ENCODE measurements at places on chromosomes 7 and 10. TPM values are rescaled to one million over a fixed set of nuclear protein-coding genes. Genes with fewer than 3 reads are reported as not detected.

DNA sequence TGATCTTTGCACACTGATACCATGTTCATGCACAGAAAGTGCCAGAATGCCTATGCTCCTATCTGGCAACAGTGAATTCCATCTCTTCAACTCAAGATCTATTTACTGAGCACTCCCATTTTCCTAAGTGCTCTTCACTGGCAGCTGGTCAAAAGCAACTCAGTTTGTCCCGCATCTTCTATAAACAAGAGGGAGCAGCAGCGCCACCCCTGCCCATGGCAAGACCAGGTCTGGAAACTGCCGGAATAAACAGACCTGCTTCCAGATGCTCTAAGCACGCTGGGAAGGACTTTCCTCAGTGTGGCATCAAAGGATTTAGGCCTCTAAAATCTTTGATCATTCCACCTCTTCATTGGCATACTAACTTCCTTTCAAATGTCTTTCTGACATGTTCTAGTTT, 104.4 kb upstream of the MACROH2A2 start:
- no peak for DNase-seq

DNA sequence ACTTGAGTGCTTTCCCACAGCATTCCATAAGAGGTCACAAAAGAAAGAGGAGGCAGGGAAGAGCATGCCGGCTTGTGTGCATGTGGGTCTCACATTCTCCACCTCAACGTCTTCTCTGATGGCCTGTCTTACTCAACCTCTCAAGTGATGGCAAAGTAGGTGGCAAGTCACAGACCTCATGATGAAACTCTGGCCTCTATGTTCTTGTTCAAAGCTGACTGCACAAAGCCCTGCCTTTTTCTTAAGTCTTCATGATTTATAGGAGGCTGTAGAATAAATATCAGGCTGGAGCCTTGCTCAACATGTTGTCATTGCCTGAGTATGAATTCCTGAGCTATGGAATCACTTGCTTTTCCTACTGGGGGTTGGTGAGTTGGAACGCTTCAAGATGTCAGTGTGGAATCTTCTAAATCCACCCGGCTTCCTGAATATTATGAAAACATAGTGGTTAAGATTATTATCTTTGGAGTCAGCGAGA, 213.6 kb upstream of the INHBA start:
- DNase-seq: peak; percentile 77

DNA sequence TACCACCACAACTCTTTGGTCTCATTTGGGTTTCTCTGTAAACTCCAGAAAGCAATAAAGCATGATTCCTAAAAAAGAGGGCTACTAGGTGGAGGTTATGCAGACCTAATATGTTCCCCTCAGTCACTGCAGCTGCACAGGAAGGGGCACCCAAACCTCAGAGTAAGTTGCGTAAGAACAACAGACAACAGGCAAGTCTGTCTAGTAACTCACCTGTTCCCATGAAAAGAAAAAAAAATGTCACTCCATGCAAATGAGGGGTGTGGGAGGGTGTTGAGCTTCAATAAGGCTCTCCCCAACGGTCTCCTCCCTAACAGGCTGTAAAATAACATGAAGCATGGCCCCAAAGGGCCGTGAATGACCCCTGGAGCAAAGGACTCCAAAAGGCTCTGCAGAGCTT, 461.4 kb downstream of the KCNMA1 start:
- DNase-seq: no peak

DNA sequence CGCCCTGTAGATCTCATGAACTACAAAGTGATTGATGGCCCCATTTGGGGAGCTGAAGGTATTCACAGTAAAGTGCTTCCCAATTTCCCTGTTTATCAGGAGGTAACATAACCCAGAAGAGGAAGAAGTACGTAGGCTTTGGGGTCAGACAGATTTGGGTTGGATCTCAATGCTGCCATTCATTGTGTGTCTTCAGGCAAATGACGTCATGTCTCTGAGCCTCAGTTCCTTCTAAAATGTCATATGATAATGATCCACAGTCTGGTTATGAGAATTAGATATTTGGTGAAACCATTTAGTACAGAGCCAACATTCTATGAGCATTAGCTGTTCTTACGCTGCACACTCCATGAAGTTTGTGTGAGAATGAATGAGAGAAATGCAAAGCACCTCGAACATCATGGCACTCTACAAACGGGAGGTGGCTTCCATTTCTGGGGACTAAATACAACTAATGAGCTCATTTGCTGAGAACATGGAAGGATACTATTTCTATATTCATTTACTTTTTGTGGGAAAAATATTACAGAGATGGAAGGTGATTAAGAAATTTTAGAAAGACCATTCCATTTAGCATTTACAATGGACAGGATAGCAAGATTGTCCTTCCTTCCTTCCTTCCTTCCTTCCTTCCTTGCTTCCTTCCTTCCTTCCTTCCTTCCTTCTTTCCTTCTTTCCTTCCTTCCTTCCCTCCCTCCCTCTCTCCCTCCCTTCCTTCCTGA, 13.8 kb upstream of the JCAD start:
- no peak for DNase-seq

DNA sequence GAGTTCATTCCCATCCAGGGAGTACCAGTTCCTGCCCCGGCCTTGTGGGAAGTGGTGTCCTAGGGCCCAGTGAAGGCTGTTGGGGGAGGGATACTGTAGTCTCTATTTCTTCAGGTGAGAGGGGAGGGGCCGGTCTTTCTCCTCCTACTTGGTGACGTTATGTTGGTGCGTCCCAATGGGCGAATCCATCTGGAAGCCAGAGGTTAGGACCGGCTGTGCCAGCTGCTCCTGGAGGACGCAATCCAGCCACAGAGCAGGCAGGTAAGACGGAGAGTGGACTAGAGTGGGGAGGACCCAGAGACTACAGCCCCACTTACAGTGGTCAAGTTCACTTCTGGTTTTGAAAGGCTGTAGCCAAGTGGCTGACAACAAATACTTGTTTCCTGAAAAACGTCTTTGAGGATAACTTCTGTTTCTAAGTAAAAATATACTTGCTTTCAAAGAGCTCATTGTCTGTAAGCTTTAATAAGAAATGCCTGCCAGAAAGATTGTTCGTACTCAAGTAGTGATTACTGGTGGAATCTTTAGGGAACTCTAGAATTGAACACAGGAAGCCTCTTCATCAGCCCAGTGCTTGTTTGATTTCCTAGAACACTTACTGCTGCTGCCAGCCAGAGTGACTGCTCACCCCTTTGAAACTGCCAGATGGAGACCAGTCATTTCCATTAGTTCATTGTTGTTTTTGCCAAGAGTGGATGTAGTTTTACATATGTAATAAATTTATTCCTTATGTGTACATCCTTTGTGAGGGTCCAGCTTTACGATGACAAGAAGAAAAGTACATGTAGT, 25.4 kb downstream of the RBM33 start:
- DNase-seq: peak; percentile 23

DNA sequence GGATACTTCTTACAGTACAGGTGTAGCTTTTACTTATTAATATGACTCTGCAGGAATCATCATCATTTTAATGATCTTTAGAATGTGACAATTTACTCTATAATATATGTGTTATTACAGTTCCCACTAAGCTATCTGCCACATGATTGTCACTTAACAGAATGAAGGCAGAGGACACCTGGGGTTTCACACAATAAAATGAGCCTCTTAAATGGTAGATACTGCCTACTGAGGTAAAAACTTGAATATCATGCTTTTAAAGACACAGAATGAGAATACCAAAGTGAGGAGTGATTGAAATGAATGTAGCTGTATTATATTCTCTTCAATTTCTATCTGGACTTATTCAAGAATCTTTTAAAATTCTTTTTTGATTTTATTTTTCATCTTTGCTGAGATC, 1255.3 kb upstream of the LRRN3 start:
- DNase-seq: no peak

DNA sequence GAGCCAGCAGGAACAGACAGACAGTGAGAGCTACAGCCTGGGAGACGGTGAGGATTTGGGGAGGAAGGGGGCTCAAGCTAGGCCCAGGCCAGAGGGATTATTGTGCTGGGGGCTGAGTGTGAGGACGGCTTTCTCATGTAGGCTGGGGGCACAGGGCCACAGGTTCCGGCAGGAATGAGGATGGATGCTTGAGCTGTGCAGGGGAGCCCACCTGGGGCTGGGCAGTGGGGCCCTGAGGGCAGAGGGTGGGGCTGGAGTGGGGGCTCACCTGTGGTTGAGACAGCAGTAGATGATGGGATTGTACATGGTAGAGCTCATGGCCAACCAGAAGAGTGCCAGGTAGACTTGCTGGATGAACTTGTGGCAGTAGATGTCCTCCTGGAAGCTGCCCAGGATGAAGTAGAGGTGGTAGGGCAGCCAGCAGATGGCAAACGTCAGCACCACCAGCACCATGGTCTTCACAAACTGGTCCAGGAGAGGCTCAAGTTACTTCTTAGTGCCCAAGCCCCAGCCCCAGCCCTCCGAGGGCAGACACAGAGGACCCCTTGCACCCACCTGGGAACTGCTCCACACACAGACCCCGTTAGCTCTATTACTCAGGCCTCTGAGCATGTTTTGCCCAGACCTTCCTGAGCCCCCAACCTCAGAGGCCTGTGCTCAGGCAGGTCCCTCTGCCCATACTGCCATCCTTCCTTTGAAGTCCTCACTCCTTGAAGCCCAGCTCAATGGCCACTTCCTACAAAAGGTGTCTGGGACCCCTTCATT, 9.7 kb downstream of the TACR2 start:
- DNase-seq: no peak

GRCh38 chr10:26699631-26700030, 2.1 kb downstream of the PDSS1 start:
- DNase-seq: no peak

DNA sequence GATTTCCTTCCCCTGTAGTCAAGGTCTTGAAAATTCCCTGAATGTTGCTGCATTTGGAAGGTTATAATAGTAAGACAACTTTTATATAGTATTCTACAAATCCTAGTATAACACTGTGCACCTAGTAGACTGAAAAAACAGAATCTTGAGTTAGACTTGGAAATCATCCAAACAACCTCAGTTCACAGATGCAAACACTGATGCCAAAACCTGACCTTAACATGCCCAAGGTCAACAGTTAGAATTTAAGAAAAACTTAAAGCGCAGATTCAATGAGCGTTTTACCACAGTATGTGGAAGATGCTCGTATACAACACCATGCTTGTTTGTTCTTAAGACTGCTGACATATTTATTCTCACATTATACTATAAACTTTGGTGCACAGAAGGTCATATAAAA, 3.0 kb downstream of the PIP4K2A start:
- DNase-seq: no peak

GRCh38 chr10:88042160-88043100, 179.0 kb downstream of the PTEN start:
- no peak for DNase-seq

The BUD31 gene
- total RNA-seq: 82.7 TPM

The GBX1 gene
- total RNA-seq: not detected

The ACBD7 gene
- not detected for total RNA-seq

The FXYD4 gene
- total RNA-seq: not detected

The CSGALNACT2 gene
- total RNA-seq: 28.6 TPM
